ENCODE measurements at places on chromosomes 16 and 17. TPM values are rescaled to one million over a fixed set of nuclear protein-coding genes. Genes with fewer than 3 reads are reported as not detected.

Gene LRRC36
- total RNA-seq: 0.51 TPM

Gene OTOP2
- total RNA-seq: not detected

Gene ADAD2
- not detected for total RNA-seq

Gene DHRS7C
- total RNA-seq: not detected

Gene TVP23A
- 0.32 TPM for total RNA-seq

Gene CCR7
- total RNA-seq: 171 TPM

Gene SLC25A39
- 123 TPM for total RNA-seq

Gene TMEM238L
- total RNA-seq: not detected

Gene TEKT3
- 0.37 TPM for total RNA-seq

Gene SLC7A6OS
- total RNA-seq: 31.1 TPM

Gene C17orf78
- not detected for total RNA-seq

Gene CCDC200
- total RNA-seq: 0.47 TPM

Gene KRTAP9-2
- total RNA-seq: not detected

Gene CNGB1
- not detected for total RNA-seq

Data from T-helper 1 cell treated with Interleukin-12 subunit alpha and Interleukin-12 subunit beta and Interleukin-4 antibody, amounts not matched to agents 30 ng/mL and 1 ng/mL, for 36 hours (primary cell).